ENCODE measurements at places on chromosomes 4 and X.

- no peak for DNase-seq
Measured at GRCh38 chr4:140423106-140423505, 4.3 kb downstream of the CLGN start.

GRCh38 chr4:154928640-154929257 lies 147.7 kb downstream of the RBM46 start:
- peak; percentile 3 for DNase-seq

- no peak for DNase-seq
Measured at GRCh38 chr4:65665771-65666523, 4.3 kb downstream of the EPHA5 start.

DNA sequence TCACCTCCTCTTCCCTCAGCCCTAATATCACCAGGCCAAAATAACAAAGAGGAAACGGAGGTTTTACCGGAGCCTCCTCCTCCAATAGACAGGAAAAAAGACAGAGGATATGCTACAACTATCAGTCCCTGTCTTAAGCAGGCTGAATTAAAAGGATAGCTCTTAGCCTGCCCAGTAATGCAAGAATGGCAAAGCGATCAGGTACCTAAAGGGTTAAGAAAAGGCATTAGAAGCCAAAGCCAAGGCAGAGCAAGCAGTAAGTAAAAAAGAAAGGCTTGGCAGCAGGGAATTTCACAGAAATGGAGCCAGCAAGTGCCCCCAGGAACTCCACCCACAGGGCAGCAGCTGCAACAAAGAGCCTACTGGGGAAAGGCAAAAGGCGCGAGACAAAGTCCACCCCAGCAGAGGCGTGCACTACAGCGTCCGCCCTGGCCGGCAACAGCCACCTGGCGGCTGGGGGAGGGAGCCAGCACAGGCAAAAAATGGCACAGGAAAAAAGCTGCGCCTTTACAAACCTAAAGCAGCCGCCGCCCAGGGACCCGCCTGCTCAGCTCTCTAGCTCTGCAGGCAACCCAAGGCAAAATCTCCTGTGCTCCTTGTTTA lies 220.6 kb upstream of the ZC4H2 start:
- no peak for DNase-seq

DNA sequence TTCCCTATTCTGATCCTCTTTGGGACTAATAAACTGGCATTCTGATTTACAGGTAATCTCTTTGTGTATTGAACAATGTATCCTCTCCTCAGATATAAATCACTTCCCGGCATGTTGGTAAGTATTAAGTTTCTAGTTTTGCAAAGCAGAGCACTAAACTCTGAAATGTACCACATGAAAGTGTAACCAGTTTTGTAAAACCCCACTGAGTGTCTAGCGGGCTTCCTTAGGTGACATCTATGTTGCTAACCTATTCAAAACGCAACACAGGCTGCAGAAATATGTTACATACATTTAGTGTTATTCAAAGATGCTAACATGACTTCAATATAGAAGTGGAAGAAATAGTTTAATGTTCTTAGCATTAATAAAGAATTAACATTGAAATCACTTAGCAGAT lies 25.2 kb downstream of the DNAJB14 start:
- DNase-seq: no peak

DNA sequence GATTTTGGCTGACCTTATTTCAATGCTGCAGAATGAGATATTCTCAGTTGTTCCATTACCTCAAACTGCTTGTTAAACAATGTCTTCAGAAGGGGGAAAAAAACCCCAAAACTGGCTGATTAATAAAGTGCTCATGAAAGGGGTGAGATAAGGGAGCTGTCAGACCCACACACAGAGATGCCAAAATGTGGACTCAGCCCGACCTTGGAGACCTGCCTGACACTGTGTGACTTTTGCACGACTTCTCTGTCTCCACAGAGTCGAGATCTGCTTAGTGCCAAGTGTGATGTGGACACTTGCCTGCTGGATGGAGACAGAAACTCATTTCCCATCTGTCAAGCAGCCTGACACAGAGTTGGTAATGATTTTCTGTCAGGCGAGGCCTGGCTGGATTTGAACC lies 31.5 kb downstream of the REELD1 start:
- DNase-seq: no peak

DNA sequence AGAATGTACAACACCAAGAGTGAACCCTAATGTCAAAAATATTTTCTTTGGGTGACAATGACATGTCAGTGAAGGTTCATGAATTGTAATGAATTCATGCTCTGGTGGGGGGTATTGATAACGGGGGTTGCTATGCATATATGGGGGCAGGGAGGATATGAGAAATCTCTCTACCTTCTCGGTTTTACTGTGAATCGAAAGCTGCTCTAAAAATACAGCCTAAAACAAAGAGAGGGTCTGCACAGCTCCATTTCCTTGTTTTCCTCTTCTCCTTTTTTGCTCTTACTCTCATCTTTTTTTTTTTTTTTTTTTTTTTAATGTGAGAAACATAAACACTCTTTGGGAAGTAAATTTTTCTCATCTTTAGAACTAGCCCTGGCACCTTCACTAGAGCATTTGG lies 85.8 kb downstream of the DCTD start:
- DNase-seq: no peak

DNA sequence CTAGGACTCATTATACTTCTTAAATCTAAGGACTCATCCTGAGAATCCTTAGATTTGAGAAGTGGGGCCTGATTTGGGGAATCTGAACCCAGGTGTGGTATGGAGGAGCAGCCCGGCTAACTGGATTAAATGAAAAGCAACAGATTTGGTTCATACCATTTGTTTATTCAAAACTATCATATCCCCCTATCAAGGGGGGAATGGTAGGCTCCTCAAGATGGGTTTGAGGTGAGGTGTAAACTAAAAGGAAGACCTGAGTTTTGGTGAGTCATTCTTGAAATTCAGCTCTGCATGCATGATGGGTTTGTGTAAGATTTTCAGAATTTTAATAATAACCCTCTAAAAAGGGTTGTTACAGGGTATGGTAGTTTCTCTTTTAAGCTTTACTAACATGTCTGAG lies 53.4 kb downstream of the CASP6 start:
- DNase-seq: no peak

- DNase-seq: peak; percentile 11
Measured at GRCh38 chr4:70601422-70602039, 9.5 kb downstream of the AMBN start.

GRCh38 chr4:17324386-17324830 lies 187.5 kb downstream of the QDPR start:
- no peak for DNase-seq

DNA sequence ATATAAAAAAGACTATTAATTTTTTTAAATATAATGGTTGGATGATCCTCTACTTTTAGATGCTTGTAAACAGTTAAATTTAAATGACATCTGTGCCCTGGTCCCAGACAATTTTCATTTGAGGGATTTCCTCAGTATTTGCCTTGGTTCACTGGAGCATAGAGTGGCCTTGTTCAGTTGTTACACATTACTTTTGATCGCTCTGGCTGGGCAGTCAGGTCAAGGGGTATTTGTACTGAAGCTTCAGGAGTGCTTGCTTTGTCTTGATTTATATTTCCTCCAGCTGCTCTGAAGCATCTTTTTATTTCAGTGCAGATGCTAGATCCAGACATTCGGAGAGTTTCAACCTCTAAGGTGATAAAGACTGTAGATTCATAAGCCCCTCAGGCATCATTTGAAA lies 50.0 kb downstream of the COMMD8 start:
- DNase-seq: no peak

DNA sequence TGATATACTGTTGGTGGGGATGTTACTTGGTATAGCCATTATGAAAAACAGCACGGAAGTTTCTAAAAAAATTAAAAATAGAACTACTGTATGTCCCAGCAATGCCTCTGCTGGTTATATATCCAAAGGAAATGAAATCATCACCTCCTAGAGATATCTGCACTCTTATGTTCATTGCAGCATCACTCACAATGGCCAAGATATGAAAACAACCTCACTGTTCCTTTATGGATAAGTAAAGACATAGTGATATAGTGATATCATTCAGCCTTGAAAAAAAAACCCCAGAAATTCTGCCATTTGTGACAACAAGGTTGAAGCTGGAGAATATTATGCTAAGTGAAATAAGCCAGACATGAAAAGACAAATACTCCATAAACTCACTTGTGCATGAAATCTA lies 543.8 kb upstream of the SLIT2 start:
- no peak for DNase-seq

GRCh38 chr4:791898-792625 lies 33.9 kb downstream of the CPLX1 start:
- DNase-seq: no peak

- no peak for DNase-seq
Measured at GRCh38 chr4:83767067-83767466, 231.2 kb downstream of the GPAT3 start.

GRCh38 chr4:152870606-152871005 lies 65.5 kb upstream of the FHDC1 start:
- DNase-seq: no peak

GRCh38 chrX:131633285-131633917 lies 89.5 kb downstream of the OR13H1 start:
- DNase-seq: peak; percentile 8

DNA sequence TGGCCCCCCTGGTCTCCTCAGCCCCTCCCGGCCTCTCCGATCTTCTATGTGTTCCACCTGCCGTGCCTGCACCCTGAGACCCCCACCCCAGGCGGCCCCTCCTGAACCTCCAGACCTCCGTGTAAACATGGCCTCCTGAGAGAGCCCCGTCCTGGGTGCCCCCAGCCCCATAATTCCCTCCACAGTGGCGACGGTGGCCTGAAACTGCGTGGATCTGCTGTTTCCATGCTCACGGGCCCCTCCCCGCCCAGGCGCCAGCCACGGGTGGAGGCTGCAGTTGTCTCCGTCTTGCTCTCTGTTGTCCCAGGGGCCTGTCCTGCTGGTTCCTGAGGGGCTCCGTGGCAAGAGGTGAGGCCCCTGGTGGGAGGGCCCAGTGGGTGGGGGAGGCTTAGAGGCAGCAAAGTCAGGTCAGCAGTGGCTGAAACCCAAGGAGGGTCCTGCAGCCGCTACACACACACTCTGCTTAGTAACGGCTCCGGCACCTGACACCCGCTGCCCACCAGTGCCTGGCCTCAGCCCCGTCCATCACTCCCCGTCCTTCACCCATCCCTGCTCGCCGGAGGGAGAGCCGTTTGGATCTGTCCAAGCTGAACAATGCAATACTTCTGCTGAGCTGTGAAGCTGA lies 75.8 kb downstream of the FAM53A start:
- DNase-seq: no peak

DNA sequence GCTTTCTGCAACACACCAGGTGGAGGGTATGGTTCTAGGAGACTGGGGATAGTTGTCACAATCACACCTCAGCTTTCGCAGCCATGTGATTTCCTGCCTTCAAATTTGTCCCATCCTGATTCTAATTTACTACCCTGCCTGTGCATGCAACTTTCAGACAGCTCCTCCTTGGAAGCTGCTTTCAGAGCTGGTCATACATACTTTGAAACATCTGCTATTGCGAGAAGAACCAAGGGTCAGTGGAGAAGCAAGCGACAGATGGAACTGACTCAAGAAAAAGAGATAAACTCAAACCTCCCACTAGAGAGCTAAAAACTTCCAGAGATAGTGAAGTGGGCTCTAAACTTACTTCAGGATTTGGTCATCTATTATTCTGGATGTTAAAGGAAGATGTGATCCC lies 381.7 kb upstream of the FGF13 start:
- DNase-seq: no peak

- DNase-seq: no peak
Measured at GRCh38 chrX:102599951-102600579, 750 bp downstream of the ARMCX5 start.

DNA sequence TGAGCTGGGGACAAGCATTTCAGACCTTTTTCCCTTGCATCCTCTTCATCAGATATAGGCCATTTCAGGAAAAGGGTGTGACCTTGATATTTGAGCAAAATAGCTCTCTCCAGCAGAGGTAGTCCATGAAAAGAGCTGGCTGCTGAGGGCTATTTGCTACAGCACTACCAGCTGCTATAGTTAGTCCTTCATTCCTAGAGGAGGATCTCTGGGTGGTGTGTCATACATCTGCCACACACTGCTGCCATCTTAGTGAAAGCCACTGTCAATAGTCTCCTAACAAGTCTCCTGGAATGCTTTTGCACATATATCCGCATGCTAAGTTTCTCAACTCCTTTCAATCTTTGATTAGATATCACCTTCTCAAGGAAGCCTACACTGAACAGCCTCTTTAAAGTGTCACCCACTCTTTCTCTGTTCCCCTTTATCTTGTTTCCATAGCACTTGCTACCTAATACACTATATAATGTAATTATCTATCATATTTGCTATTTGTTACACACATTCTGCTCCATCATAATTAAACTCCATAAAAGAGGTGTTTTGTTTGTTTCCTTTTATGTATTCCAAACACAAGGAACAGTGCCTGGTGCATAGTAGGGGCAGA lies 131.9 kb downstream of the TBC1D19 start:
- DNase-seq: no peak

GRCh38 chr4:54942721-54943120 lies 182.7 kb downstream of the KDR start:
- DNase-seq: no peak

- no peak for DNase-seq
Measured at GRCh38 chr4:161651586-161651985, 512.2 kb downstream of the FSTL5 start.

GRCh38 chr4:153520801-153521329 lies 54.7 kb downstream of the TMEM131L start:
- no peak for DNase-seq

DNA sequence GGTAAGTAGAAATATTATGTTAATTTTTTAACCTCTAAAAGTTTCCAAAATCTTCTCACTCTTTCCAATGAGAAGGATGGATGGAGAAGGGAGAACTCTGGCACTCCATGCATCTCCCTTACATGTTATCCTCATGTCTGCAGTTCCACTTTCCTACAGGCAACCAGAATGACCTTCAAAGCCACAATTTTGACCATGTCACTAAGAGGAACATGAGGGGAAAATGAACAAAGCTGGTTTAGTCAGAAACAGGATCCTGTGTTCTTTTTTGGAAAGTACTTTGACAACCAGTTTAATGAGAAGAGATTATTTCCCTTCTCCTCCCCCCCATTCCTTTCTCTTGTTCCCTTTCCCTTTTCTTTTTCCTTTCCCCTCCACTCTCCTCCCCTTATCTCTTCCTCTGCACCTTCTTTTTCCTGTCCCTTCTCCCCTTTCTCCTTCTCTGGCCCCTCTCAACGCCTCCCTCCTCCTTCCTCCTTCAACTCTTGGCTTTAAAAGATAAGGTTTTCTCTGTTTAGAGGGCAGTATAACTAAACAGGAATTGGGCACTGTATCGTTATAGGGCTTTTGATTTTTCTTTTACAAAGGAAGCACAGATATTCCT lies 42.5 kb downstream of the DTHD1 start:
- DNase-seq: no peak

GRCh38 chr4:37865450-37865849 lies 25.4 kb upstream of the TBC1D1 start:
- no peak for DNase-seq

DNA sequence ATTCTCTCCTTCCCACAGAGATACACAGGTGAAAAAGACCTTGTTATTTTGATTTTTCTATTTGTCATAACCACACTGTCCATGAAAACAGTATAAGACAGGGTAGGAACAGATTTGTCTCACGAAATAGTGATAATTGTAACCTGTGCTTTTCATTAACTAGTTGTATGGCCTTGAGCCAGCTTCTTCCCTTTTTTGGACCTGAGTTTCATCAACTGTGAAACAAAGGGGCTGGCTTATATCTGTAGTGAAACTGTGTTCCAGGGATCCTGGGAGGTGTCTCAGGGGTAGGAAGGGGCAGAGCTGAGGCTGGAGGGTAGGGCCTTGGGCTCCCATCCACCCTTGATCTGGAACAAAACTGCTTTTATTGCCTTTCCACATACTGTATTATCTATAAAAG lies 50.9 kb downstream of the MED28 start:
- no peak for DNase-seq
